Stimulated activated CD4-positive, alpha-beta T cell treated with anti-CD3 and anti-CD28 coated beads, TNF-alpha, amount 100 ng/mL, for 1 hour (primary cell): ENCODE measurements at places on chromosomes 12 and 14.

GRCh38 chr14:34235643-34236300, 226.3 kb downstream of the SPTSSA start:
- DNase-seq = no peak

GRCh38 chr14:71333705-71334104, 426.4 kb downstream of the PCNX1 start:
- no peak for DNase-seq

DNA sequence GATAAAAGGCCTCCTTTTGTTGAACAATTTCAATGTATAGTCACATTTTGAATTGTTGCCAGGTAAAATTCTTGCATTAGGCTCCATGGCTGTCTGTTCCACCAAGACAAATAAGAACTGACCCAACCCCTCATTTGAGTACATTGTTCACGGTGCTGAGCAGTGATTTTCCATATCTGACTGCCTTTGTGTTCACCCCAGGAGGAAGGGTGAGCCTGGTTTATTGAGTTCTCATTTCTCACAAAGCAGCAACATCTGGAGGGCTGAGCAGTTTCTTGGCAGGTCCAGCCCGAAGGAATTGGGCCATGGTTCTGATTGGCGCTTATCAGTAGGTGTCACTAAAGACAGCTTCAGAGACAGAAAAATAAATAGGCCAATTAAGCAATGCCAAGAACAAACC, 149.1 kb downstream of the BMP4 start:
- no peak for DNase-seq

DNA sequence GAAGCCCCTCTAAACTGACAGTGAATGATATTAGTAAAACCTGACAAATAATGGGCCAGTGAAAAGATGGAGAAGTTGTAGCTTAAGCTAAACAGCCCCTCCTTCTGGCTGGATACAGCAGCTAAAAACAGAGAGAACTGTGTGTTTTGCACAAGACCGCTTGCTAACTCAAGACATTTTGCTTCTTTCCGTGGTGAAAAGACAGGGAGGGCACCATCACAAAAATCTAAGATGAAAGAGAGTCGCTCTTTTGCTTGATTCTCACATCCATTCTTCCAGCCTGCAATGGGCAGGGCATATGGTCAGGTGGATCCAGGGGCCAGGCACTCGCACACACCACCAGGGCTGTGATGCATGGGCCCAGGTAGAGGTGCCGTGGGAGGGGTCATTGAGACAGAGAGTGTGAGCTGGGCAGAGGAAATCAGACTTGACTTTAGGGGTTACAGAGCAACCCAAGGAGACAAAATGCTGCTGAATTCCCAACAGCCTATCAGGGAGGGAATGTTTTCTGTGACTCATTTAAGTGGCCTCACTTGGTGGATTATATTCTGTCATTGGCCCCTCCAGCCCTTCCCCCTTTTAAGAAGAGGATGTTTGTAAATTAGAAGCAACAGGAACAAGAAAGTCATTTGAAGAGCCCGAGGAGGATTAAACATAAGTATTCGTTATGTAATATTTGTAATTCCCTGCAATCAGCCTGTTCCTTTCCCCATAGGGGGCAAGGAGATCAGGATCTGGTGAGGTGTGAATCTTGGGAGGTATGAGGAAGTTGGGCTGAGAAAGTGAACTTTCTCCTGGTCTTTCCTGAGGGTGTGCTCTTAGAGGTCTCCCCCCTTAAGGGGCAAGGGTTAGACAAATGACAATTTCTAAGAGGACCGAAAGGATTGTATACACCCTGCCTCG, 12.3 kb downstream of the EMP1 start:
- DNase-seq = no peak

- no peak for DNase-seq
Observed at GRCh38 chr14:45140661-45141187, 5.0 kb downstream of the FANCM start.

- DNase-seq = no peak
Observed at GRCh38 chr12:1936406-1937320, 18.2 kb upstream of the CACNA2D4 start.

DNA sequence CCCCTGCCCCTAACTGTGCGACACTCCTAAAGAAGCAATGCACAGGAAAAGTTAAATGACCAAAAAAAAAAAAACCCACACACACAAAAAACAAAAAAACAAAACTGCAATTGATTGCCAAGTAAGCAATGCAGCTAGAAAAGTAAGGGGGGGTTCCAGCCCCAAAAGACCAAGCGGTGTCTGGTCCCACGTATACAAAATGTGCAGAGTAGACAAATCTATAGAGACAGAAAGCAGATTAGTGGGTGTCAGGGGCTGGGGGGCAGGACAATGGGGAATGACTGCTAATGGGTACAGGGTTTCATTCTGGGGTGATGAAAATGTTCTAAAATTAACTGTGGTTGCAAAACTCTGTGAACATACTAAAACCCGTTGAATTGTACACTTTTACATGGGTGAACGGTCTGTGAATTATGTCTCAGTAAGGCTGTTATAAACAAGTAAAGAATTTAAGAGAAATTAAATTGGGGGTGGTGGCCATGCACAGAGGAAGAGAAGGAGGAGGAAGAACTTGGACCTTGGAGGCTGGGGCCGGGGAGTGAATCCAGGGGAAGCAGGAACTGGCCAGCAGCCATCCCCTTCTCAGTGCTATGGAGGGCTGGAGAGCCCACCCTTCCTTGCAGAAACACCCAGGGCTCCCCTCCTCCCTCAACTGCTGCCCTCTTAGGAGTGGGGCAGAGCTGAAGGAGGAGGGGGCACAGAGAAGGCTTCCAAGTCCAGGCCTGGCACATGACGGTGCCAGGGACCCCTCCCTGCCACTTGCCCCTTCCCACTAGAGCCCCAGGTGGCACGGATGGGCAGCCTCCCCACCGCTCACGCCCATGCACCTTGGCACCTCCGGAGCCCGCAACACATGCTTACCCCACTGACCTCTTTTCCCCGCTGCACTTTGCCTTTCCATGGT, 45.4 kb downstream of the KDM2B start:
- no peak for DNase-seq

DNA sequence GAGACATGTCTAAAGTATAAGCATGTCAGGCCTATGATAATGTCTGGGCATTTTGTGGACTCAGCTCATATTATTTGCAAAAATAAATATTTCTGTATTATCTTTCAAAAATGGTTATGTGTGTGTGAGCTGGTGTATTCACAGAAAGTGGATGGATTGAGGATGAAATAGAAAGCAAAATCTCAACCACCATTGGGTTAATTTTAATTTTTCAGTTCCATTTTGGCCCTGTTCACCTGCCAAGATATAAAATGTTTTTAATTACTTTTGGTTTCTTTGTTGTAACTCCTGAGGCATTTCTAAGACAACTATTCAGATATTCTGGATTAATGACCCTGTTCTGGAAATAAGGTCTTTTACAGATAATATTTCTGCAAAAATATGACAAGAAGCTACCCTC, 232.7 kb upstream of the PPFIA2 start:
- no peak for DNase-seq

DNA sequence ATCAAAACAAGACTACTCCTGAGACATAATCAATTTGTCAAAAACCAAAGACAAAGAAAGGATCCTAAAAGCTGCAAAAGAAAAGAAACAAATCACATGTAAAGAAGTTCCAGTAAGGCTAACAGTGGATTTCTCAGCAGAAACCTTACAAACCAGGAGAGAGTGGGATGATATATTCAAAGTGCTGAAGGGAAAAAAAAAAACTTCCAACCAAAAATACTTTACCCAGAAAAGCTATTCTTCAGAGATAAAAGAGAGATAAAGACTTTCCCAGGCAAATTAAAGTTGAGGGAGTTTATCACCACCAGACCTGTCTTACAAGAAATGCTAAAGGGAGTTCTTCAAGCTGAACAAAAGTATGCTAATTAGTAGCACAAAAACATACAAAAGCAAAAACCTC, 91.9 kb upstream of the PPP2R5C start:
- no peak for DNase-seq

- DNase-seq = no peak
Observed at GRCh38 chr12:107088912-107089311, 4.4 kb downstream of the CRY1 start.

GRCh38 chr12:79415746-79416435, 274.9 kb downstream of the PAWR start:
- DNase-seq = no peak

- DNase-seq = no peak
Observed at GRCh38 chr12:28568118-28568517, 377.9 kb downstream of the CCDC91 start.

GRCh38 chr12:95208678-95209077, 8.6 kb downstream of the FGD6 start:
- DNase-seq = no peak

GRCh38 chr12:63777340-63777739, 2.4 kb upstream of the RXYLT1 start:
- no peak for DNase-seq

DNA sequence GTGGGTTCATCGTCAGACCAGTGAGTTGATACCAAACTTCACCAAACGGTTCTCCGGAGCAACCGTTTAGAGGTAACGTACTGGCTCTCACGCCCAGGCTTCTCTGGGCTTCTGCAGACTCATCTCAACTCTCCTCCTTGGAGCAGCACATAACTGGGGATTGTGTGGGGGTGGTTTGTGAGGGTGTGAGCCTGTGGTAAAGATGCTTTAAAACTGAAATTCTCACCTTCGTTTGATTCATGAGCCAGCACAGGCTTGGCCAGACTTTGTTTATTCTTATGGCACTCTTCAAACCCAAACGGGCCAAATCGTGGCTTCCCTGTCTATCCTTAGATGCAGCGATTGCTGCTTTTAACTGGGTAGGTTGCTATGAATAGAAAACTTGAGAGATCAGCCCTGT, 121.3 kb downstream of the SAMD4A start:
- no peak for DNase-seq

- DNase-seq = no peak
Observed at GRCh38 chr14:89258728-89259273, 158.2 kb downstream of the FOXN3 start.

DNA sequence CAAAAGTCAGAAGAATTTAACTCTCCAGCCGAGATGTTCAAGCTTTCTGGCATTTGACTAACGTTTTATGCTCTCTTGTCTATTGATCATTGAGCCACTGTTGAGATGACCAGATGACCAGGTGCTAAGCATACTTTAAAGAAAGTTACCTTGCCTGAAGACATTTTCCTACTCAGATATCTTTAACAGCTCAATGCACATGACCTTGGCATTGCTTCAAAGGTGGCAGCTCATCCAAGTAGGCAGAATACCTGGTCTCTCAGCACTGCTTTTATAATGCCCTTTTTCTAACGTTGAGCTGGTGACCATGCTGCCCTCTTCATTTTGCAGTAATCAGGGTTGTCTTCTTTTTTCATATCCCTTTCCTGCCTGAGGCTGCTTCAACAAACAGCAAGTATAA, 358.1 kb downstream of the RAD51B start:
- DNase-seq = no peak

DNA sequence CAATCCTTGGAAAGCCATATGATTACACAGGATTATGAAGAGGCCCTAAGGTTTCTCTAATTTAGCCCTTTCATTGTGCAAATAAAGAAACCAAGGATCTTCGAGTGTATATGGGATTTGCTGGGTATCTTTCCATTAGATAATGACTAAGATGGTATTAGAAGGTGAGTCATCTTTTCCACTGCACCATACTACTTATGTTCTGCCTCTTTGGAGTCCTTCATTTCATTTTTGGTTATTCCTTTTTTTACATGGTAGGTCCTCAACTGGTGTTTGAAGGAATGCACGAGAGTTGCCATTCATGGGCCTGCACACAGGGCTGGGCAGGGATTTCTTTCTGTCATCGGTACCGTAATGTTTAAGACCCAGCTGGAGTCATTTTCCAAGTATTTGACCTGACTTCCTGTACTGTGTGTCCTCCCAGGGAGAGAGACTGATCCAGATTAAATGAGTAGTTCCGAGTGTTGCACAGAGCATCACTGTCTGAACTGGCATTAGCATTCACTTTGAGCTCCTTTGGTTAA, 85.7 kb downstream of the BORCS5 start:
- no peak for DNase-seq

DNA sequence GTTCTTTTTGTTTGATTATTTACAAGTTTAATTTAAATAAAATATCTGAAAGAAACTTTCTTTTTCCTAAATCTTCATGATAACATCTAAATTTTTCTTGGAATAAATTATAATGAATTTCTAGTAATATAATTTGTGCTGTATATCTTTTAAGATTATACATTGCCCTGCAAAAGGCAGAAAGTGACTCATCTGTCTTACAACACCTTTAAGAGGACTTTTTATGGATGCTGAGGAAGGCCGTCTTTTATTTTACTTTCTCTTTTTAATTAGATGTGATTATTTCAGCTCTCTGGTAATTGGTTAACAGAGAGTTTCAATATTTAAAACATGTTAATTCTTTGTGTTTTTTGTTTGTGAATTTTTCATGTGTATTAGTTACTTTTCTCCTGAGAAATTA, 598.4 kb downstream of the RPL10L start:
- DNase-seq = no peak

- no peak for DNase-seq
Observed at GRCh38 chr12:109264943-109265650, 44.0 kb downstream of the FOXN4 start.

GRCh38 chr14:95886366-95887056, 9.9 kb downstream of the TUNAR start:
- DNase-seq = no peak
